ENCODE measurements at places on chromosomes 12 and 14.

GRCh38 chr12:47206450-47207339 is 126.9 kb upstream of the AMIGO2 start:
- DNase-seq, result no peak

- DNase-seq, result peak; percentile 32
These were observed at the start of gene ANKS1B for GRCh38 chr12:99984271-99985128. ANKS1B (minus strand) TSS chr12:99984936; CDS start chr12:99984237, 699 bp downstream.

- DNase-seq, result peak; percentile 82
These were observed 778 bp downstream of the SLC8B1 start for GRCh38 chr12:113333877-113334785.

DNA sequence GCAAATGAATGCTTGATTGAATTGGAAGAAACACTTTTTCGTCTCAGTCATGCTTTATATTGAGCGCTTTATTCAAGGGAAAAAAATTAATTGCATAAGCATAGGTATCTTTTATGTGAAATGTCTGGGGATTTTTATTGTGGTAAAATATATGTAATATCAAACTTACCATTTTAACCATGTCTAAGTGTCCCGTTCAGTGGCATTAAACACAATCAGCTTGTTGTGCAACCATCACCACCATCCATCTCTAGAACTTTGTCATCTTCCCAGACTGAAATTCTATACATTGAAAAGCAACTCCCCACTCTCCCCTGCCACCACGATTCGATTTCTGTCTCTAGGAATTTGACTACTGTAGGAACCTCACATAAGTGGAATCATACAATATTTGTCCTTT is 39.8 kb downstream of the PHLDA1 start:
- DNase-seq, result peak; percentile 4

GRCh38 chr12:57865084-57865751 is 18.7 kb upstream of the CTDSP2 start:
- peak; percentile 88 for DNase-seq

- no peak for DNase-seq
These were observed 12.2 kb downstream of the CHURC1 start for GRCh38 chr14:64926398-64926995.

- DNase-seq, result peak; percentile 97
These were observed at the start of gene TMTC2 for GRCh38 chr12:82686168-82687020. TMTC2 (plus strand) TSS chr12:82686906.

DNA sequence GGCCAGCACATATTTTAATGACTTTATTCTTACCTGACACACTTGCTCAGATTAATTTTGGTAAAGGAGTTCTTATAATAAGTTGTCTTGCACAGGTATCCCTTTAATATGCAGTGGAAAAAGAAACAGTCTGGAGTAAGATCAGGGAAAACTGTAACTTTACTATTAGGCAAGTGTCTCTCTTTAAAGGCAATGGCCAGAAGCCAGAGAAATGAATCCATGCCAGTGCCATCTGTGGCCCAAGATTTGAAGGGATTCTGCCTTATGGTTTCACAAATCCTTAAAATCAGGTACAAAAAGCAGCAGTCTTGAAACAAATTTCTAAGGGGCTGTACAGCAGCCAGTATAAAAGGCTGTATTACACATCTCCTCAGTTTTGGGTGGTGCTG is 22.4 kb downstream of the NFYB start:
- no peak for DNase-seq

DNA sequence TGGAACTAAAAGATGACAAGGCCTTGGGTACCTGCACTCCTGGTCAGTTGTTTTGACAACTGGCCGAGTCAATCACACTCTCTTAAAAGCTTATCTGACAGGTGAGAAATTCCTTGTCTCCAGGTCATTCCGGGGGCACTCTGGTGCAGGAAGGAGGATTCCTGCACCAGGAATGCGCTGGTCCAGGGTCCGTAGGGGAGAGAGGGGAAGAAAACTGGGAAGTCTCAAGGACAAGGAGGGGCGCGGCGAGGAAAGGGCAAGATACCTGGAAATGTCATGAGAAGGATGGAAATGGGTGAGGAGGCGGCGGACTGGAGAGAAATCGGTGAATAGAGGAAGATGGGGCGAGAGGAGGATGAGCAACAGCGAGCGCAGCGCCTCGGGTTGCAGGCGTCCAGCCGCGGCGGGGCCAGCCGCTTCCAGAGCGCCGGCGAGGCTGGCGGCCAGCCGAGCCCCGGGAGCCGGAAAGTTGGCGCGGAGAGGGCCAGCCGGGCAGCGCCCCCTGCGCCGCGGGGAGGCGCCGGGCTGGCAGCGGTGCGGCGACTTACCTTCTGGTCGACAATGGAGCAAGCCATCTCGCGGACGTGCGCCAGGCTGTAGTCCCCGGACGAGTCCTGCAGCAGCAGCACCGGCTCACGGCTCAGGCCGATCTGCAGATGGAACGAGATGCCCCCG is 809 bp downstream of the PRKD1 start:
- DNase-seq, result no peak

DNA sequence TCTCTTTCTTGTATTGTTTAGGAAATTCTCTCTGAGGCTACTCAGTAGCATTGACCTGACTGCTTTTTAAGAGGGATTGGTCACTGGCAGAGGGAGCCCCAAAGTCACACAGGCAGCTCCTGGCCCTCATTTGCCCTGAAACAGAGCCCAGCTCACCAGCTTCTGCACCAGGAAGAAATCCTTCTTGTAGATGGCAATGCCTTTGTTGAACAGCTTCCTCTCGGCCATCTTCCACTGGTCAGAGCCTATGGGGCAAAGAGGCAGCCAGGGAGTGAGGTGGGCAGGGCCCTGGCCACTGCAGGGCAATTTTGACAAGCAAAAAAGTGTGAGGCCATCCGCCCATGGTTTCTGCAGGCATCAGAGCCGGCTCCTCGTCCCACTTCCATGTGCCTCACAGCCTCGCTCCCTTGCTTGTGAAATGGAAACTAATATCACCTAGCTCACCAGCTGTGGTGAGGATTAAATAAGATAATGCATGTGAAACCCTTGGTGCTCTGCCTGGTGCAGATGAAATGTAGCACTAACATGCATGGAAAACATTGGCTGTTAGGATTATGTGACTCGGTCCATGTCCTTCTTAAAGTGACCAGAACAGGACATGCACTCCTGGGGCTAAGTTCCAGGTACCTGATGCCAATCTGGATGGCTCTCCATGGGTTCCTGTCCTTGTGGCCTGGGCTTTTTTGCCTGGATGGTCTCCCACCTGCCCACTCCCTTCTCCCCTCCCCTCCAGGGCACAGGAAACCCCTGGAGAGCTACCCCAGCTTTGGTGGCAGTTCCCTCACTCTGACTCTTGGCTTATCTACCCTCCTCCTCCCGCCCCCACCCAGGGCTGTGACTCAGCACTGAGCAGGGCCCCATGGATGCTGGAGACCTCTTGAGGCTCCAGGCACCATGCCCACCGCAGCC is 11.2 kb upstream of the PNMA1 start:
- DNase-seq, result peak; percentile 70

DNA sequence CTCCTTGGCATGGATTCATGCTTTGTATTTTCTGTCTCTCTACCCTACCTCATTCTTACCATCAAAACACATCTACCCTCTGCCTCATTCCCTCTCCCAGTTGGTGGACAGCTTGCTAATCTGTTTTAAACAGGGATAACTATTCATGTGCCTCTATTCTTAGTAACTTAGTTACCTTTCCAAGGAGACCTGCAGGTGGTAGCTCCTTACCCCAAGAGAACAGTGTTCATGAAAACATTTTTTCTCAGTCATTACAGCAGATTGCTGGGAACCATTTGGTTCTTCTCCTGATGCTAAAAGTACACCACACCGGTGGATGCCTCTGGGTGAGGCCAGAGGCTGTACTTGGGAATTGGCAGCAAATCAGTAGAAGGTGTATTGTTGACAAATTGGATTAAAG is 73.0 kb downstream of the CMKLR1 start:
- no peak for DNase-seq

DNA sequence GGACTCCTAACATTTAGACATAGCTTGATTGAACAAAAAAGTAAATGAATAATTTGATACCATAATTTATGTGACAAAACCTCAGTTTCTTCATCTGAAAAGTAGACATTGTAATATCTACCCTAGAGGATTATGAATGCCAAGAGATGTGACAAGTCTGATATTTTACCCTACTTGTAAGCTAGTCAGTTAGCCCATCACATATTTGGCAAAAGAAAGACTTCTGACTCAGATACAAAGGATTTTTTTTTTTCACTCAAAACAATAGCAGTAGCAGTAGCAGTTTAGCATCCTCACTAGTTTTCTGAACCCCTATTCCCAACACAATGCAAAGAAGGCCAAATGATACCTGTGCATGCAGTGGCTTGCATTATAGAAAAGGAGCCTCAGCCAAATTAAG is 377.3 kb upstream of the E2F7 start:
- DNase-seq, result no peak

DNA sequence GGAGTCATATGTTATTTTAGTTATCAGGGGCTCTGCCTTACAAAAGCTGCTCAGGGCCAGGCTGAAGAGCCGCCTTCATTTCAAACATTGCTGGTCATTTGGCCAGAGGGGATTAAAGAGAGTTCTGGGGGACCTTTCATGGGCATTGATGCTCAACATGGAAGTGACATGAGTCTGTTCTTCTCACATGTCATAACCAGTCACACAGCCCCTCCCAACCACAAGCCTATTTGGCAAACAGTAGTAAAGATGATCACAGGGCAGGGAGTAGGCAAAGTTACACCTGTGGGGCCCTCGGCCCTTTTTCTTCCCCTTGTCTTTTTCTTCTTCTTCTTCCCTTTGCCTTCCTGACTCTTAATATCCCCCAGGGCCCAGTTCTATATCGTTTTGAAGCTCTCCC is 33.3 kb downstream of the CFAP54 start:
- no peak for DNase-seq

- no peak for DNase-seq
These were observed 14.2 kb downstream of the APPL2 start for GRCh38 chr12:105221583-105222283.

DNA sequence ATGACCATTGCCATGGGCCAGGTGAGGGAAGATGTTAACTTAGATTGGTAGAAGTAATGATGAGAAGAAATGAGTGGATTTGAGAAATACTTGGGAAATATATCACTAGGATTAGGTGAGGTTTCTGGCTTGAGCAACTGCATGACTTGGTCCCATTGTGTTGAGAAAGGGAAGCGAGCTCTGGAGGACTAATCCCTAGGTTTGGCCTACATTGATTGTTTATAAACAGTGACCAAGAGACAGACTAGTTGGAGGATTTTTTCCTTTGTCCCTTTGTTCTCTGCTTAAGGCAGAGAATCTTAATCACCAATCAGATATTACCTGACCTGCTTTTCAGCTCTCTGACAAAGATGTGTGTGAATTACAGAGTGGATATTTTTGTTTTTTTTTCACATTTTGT is 100.5 kb downstream of the AEBP2 start:
- no peak for DNase-seq

DNA sequence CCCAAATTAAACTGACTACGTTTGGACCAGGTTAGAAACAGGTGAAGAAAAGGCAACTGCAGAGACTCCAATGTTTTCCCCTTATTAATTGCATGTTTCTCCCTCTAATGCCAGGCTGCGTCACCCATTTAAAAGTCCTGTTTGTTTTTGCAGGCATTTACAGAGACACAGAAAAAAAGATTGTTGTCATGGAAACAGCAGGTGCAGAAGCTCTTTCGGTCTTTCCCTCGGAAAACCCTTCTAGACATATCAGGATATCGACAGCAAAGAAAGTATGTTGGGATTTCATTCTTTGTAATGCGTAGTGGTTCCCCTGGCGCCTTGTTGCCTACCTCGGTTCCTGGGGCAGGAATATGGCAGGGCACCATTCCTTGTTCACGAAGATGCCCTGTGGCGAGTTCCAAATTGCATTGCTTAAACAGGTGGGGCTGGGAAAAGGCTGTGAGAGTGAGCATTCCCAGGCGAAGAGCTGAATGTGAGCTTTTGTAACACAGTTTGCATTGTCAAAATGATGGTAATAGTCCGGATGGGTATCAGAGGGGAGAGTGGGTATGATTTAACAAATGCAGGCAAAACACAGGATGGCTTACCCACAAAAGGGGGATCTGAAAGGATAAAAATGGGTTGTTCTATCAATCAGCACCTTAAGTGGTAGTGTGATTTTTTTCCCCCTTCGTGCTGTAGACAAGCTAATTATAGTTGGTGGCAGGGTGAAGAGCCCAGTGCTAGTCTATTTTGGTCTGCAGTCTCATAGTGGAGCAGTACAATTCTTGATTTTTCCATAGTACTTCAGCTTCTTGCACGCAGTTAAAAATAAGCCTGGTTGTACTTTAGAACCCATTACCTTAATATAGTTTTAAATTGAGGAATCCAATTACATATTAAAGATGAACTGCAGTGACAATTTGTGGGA is 132.4 kb downstream of the GCH1 start:
- no peak for DNase-seq

DNA sequence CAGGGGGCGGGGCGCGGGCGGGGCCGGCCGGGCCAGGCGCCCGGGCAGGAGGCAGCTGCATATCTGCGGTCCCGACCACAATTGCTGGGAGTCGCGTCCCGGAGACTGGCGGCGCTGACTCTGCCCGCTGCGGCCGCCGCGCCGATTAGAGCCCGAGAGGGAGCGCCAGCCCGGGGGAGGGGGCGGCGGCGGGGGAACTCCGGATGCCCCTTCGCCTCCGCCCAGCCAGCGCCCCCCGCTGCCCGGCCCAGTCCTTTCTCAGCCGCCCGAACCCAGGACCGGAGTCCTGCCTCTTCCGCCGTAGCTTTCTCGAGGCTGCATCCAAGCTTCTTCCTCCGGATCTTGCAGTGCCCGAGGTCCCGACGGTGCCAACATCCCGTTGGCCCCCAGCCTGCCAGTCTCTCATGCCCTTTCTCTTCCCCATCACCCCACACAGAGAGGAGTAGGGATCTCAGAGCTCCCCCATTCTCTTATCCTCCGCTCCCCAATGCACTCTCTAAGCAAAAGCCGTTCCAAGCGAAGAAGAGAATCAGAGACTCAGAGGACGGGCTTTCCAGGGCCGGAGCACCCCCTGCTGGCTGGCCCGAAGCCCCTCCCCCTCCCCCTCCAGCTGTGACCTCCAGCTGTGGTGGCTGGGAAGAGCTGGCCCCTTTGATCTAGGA is 8.8 kb upstream of the SP7 start:
- DNase-seq, result peak; percentile 66

DNA sequence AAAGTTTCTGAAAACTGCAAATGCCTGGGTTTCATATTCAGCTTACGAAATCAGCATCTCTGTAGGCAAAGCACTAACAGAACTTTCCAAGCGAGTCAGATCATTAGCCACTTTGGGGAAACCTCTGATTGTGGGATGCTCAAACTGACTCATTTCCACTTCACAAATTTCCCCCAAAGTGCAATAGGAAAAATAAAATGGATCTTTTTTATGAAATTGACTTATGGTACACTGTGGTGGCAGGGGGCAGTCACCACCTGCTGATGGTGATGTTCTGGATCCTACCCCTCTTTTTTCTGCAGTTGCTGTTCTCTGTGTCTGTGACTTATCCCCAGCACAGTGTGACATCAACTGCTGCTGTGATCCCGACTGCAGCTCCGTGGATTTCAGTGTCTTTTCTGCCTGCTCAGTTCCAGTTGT is 5.6 kb downstream of the TCTN1 start:
- DNase-seq, result peak; percentile 85

GRCh38 chr12:14656846-14657245 is 39.6 kb downstream of the GUCY2C start:
- no peak for DNase-seq

DNA sequence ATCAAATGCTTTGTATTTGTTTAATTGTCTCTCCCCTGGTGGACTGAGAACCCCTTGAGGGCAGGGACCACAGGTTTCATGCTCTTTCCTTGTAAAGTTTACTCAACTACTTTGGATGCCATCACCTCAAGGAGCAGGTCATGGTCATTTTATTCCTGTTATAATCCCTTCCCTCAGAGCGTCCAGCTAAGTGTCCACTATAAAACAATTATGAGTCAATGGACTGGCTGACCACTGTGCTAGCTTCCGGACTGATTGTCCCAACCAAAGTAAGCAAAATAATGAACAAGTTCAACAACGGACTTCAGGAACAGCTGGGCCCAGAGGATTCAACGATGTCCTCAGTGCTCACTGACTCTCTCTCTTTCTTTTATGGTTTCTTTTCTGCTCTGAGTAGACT is 18.2 kb downstream of the AK7 start:
- DNase-seq, result no peak
